Islet precursor cell (in vitro differentiated cells): ENCODE measurements at places on chromosomes 6 and 20.

DNA sequence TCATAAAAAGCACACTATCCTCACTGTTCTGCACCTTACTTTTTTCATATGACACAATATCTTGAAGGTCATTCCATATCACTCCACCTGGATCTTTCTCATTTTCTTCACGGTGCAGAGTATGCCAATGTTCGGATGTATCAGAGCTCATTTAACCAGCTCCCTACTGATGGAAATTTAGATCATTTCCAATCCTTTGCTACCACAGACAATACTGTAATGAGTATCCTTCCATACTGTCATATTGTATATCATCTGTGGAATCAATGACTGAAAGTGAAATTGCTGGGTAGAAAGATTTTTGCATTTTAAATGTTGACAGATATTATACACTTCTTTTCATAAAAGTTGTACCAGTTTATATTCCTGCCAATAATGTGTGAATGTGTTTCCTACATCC is 2.2 kb upstream of the RAB44 start:
- DNase-seq = no peak

GRCh38 chr6:110552901-110553641 is 76.7 kb upstream of the SLC22A16 start:
- no peak for DNase-seq

DNA sequence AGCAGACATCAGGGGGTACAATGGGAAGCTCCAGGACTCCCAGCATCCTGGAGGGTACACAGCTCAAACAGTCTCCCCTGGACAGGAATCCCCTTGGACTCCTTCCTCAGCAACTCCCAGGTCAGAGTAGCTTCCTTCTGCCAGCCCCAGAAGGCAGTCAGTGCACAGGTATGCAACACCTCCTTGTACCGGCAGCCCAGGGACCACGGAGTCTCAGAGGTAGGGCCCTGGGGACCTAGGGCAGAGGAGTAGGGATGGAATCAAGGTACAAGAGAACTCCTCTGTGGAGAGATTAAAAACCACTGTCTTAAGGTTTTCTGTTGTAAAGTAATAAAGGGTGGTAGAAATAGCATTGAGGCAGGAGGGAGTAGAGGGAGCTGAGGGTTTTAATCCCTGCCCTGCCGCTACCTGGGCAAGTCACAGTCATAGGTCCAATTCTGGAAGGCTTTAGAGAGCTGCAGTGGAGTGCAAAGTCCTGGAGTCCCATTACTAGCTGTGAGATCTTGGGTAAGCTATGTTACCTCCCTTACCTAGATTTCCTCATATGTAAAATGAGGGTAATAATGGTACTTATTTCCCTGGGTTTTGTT is 7.5 kb downstream of the TP53TG5 start:
- DNase-seq = no peak

- no peak for DNase-seq
These were observed 207.3 kb downstream of the FARS2 start for GRCh38 chr6:5468586-5468985.

- DNase-seq = no peak
These were observed 38.0 kb upstream of the FAM83D start for GRCh38 chr20:38888059-38888831.

GRCh38 chr6:341914-342831 is 49.4 kb upstream of the IRF4 start:
- no peak for DNase-seq

GRCh38 chr20:35277531-35278395 is at the start of gene MMP24OS:
Gene MMP24OS, minus strand, starts transcription at chr20:35278122. Its CDS starts 193 bp downstream, at chr20:35277929.
- peak; percentile 97 for DNase-seq

- no peak for DNase-seq
These were observed 138.9 kb downstream of the SYCP2 start for GRCh38 chr20:59794555-59794954.

GRCh38 chr6:80464901-80465300 is 358.4 kb downstream of the BCKDHB start:
- DNase-seq = peak; percentile 48
